ENCODE measurements at places on chromosomes 12 and 14.
A peak's percentile ranks its signal among the peaks of the same experiment; 100 is the strongest.

DNA sequence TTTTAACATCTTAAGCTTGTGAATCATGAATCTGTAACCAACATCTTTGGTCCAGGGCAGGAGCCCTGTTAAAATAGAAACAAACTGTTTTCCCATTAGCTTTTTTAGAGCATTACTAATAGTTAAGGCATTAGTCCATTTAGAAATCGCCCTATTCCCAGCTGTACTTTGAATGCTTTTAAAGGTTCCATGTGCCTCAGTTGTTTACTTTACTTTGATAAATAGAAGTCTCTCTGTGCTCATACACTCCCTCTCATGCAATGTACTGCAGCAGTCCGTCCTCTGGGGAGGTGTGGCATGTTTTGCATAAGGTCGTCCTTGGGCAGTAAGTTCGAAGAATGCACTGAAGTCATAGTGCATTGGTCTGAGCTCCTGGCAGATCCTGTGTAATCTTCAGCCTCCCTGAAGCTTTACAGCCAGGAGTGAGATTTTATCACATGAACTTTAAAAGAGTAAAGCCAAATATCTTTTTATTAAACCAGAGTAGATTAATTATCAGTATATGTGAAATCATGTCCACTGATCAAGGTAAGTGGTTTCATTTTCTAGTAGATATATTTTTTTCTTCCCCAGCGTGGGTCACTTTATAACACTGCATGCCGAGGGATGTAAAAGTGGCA, 134.7 kb downstream of the FGD4 start:
- DNase-seq, result peak; percentile 60

DNA sequence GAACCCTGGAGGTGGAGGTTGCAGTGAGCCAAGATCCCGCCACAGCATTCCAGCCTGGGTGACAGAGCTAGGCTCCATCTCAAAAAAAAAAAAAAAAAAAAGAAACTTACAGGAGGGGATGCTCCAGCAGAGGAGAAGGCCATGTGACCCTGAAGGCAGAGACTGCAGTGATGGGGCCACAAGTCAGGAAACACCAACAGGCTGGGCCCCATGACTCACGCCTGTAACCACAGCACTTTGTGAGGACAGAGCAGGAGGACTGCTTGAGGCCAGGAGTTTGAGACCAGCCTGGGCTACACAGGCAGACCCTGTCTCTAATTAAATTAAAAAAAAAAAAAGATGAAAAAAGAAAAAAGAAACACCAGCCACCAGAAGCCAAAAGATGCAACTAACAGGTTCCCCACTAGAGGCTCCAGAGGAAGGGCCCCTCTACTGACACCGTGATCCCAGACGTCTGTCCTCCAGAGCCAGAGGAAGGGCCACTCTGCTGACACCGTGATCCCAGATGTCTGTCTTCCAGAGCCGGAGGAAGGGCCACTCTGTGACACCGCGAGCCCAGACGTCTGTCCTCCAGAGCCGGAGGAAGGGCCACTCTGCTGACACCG, 9.1 kb upstream of the GLT1D1 start:
- no peak for DNase-seq

DNA sequence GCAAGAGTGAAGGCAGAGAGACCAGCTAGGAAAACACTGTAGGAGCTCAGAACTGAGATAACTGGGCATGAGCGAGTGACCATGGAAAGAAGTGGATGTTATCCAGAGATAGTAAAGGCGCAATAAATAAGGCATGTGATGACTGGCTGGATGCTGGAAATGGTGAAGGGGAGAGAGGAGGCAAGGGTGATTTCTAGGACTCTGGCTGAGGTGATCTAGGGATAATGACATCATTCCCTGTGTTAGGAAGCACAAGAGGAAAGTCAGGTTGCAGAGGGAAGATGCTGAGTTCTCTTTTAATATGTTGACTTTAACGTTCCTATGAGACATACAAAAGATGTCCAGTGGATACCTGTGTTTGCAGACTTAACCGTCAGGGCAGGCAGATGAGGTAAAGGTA, 78.7 kb downstream of the C12orf56 start:
- DNase-seq, result no peak

DNA sequence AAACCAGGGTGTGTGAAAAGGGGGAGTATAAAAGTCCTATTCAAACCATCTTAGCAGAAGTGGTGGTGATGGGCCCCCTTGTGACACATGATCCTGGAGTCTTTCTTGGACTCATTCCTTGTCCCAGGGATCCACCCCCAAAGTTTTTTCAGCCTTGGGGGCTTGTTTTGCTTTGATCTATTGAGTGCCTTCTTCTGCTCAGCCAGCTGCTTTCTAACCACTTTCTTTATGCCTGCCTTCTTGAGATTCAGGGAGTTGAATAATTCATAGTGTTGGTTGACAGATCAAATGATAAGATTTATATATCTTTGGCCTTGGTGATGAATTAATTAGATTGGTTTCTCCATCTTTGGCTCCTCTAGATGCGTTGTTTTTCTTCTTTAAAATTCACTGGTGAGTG, 926.7 kb downstream of the DIO2 start:
- no peak for DNase-seq

- no peak for DNase-seq
Measured at GRCh38 chr14:87797001-87797400, 196.0 kb downstream of the GALC start.

DNA sequence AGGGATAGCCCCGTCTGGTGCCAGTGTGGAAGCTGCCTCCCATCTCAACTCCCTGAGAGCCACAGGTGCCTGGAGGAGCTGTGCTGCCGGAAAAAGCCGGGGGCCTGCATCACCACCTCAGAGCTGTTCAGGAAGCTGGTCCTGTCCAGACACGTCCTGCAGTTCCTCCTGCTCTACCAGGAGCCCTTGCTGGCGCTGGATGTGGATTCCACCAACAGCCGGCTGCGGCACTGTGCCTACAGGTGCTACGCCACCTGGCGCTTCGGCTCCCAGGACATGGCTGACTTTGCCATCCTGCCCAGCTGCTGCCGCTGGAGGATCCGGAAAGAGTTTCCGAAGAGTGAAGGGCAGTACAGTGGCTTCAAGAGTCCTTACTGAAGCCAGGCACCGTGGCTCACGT, 25.5 kb upstream of the P2RX4 start:
- peak; percentile 94 for DNase-seq

DNA sequence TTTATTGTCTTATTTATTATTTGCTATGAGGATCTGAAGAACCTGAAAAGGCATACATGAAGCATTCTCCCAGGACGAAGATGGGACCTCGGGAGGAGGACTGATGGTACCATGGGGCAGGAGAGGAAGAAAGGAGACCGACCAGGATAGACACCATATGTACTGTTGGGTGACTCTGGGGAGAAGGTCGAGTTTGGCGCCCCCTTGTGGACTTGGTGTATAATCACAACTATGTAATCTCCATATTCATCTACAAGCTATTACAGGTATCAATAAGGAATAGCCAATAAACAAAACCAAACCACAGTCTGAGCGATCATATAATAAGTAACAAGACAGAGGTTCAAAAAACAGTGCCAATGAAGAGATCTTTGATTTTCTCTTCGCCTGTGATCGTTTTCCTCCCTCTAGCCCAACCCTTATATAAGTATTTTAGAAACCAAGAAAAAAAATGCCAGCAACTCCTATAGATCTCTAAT, 139.1 kb downstream of the SPTSSA start:
- DNase-seq, result no peak

All from RWPE2 (cell line).